ENCODE measurements at places on chromosomes 4 and X.

- DNase-seq = no peak
Measured at GRCh38 chr4:146245246-146245645, 30.9 kb downstream of the REELD1 start.

DNA sequence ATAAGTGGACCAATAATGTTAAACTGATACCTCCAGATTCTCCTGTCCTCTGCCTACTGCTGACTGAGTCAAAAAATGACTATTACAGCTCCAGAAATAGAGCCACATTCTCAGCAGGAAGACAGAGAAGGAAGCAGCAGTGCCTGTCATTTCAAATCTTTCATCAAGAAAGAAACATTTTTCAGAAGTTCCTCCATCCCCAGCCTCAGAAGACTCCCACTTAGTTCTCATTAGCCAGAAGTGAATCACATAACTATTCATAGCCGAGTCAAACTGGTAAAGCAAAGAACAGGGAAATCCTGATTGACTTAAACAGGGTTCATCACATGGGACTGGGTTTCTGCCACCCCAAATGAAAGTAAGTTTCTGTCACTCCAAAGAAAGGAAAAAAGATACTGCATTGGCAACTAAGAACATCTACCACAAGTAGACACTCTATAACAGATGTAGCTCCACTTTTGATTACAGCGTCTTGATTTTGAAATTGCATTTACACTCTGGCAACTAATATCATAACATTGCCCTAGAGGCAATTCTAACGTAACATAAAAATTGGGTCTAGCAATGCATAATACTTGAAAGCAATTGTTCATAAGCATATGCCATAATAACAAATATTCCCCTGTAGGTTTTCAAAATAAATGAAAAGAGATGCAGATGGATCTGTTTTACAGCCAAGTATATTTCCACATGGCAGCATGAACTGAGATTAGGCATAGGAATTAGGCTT is 599.8 kb downstream of the GALNTL6 start:
- no peak for DNase-seq

GRCh38 chr4:110231869-110232268 is 33.5 kb upstream of the ELOVL6 start:
- DNase-seq = no peak

DNA sequence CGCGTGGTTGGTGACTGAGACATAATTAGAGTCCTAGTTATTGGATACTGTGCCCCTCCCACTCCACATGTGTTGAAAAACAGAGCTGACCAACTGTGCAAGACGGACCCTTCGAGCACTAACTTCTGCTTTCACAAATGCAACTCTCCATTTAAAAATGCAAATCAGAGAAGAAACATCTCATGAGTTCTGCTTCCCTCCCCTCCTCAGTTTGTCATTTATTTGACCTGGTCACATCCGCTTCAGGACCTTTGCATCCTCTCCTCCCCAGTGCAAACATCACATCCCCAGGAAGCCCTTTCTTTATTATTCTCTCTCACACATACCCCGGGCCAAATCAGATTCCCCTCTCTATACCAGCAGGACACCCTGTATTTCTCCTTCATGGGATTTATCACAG is 38.1 kb upstream of the NOCT start:
- DNase-seq = peak; percentile 3

- no peak for DNase-seq
Measured at GRCh38 chrX:154057791-154058190, 38.1 kb upstream of the IRAK1 start.

- DNase-seq = no peak
Measured at GRCh38 chr4:104128850-104129213, 365.9 kb downstream of the CXXC4 start.

Data from CD4-positive, alpha-beta T cell (primary cell).